Fibroblast of the aortic adventitia (primary cell): ENCODE measurements at places on chromosomes 4 and X.
A peak's percentile ranks its signal among the peaks of the same experiment; 100 is the strongest.

- no peak for DNase-seq
Observed at GRCh38 chrX:97168646-97169045, 284.9 kb downstream of the RPA4 start.

DNA sequence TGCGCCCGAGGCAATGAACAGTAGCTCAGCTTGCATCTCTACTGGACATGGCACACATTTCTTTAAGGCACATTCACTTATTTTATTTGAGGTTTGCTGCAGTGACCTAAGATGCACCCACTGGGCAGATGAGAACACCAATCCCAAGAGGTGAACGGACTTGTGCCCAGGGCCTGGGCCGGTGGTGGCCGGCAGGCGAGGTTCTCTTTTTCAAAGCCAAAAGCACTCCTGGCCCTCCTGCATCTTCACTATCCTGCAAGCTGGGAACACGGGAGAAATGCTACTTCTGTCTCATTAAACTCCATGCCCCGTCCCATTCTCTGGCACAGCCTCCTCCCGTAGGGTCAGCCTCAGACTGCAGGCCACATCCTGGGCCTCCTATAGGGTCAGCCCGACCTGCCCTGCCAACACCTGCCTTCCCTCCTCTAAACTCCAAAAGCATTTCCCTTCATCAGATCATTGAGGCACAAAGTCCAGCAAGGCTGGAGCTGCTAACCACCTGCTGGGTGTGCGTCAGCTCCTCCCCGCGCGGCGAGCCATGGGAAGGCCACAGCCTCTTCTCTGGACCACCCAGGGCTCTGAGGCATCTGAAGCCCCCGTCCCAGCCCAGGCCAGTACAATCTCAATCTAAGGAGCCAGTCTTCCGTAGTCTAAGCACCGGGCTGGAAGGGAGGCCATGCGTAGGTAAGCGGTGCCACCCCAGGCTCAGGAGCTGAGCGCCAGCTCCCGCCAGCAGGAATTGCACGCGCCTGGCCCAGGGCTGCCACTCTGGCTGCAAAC is 166.1 kb downstream of the AFAP1 start:
- no peak for DNase-seq

DNA sequence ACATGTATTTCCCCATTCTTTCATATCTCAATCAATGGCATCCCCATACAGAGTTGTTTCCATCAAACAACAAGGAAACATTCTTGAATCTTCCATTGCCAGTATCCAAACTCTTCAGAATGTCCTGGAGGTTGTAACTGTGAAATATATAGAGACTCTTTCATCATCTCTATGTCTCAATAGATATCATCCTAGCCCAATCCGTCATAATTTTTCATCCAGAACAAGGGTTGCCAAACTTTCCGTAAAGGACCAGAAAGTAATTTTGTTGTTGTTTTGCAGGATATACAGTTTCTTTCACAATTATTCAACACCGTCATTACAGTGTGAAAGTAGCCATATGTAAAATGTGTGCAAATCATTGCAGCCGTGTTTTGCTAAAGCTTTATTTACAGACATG is 15.2 kb upstream of the CXCL6 start:
- no peak for DNase-seq

DNA sequence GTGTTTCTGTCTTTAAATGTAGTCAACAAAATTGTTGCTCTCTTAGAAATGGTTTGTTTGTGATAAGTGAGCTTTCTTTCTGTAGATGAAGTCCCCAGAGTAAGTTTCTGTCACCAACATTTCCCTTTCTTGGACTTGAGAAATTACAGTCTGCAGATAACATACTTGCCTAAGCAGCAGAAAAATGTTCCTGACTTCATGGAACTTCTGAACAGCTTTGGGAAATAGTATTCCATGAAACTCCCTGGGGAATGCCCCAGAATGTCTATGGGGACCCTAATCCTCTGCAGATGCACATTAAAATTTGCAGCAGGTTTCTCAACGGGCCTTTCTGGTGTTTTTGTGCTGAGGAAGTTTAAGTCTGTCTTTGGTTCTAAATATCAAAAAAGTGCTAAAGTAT is 38.6 kb upstream of the NEIL3 start:
- peak; percentile 7 for DNase-seq

DNA sequence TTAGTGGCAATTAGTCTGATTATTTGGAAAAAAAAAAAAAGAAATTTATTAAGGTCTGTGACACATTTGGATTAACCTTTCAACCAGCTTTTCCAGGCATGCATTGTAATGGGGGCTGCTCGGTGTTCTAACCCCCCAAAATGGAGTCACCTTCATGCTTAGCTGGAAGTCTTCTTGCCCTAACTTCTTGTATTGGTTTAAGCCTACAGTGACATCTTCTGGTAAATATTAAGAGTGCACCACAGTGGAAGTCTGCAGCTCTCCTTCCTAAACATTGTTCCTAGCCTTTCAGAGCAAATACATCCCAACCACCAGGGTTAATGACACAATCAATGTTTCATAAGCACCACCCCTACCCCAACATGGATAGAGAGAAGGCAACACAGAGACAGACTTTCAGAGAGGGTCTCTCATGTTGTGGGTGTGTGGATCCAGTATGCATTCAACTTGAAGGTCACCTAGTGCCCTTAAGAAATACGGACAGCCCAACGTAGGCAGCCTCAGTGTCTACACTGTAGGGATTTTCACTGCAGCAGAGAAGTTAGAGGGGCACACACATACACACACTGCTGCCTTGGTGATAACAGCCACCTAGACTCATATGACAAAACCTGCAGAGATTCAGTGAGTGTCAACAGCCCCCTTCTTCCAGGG is 142.9 kb upstream of the MBNL3 start:
- peak; percentile 59 for DNase-seq

DNA sequence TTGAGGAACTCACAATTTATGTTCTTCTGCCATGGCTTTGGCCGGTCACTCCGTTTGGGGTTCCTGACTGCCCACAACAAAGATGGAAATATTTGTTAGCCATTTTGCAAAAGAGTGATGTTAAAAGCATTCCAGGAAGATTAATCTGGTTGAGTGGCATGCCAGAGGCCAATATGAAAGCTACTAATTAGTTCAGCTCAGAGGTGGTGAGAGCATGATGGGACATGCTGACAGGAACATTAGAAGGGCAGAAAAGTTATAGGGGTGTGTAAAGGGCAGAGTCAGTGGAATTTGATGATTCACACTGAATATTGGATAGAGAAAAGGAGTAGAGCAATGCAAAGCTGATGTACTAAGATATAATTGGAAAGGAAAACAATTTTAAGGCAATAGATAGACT is 94.4 kb downstream of the TLL1 start:
- no peak for DNase-seq

DNA sequence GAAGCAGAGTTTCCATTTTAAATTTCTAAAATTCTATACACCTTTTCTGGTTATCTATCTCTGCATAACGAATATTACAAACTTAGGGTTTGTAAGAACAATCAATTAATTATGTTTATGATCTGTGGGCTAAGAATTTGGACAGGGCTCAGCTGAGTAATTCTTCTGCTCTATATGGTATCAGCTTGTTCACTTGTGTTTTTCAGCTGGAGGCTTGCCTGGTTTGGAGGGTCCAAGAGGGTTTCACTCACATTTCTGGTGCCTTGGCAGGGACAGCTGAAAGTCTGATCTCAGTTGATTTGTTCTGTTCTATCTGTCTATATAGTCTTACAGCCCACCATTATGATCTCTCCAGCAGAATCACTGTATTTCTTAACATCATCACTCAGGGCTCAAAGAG is 57.8 kb upstream of the ADGRA3 start:
- no peak for DNase-seq

- DNase-seq = no peak
Observed at GRCh38 chrX:53319614-53320542, 38.5 kb upstream of the IQSEC2 start.

- no peak for DNase-seq
Observed at GRCh38 chr4:77178560-77178959, 21.6 kb downstream of the CCNG2 start.

DNA sequence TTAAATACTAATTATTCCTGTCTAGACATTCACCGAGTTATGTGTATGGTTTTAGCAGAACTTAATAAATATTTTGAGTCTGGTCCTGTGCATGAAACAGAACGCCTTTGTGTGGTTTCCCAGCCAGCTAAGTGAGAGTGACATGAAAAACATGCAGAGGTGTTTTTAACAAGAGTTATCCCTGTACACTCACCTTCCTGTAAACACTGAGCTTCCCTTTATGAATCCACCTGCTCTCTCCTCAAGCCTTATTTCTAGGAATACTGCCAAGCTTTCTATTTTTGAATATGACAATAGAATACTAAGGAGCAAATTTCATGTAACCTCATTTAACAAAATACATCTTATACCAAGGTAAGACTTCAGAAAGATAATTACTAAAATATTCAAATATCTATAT is 270.3 kb upstream of the CTSO start:
- DNase-seq = no peak

DNA sequence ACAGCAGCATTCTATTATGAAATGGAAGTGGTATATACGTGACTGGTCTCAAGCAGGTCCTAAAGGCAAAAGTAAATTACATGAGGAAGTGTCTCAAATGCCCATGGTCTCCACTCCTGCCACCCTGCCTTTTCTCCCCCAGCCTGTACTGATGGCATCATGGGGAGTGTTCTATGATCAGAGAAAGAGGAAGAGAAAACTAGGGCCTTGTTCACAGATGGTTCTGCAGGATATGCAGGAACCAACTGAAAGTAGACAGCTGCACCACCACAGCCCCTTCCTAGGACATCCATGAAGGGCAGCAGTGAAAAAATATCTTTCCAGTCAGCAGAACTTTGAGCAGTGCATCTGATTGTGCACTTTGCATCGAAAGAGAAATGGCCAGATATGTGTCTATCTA is 901.5 kb downstream of the ARAP2 start:
- DNase-seq = no peak

GRCh38 chr4:39476187-39476895 is 17.5 kb downstream of the LIAS start:
- DNase-seq = no peak
